ENCODE measurements at places on chromosomes 2 and 18.

DNA sequence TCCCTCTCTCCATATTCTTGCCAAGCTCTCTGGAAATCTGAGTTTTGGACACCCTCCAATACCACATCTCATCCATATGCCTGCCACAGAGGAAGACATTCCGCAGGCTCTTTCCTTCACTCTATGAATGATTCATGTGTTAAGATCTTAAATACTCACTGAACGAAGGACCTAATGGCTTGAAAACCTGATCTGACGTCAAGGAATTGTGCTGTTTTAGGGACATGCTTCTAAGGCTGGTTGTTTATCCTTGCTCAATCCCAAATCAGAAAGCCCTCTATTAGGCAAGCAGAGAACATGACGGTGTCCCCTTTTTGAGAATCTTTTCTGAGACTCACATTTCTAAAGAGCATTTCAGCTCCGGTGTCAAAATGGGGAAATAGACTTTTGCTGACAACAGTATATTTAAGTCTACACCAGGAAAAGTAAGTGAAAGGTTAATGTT, 83.7 kb upstream of the GALNT5 start:
- H3K27ac ChIP-seq = peak overlapping the region; percentile 27
- H3K27me3 ChIP-seq = no peaks in the 10 kb centered on the region
- no peak for DNase-seq
- H3K4me1 ChIP-seq = peaks cover 15% of the 10 kb centered on the region
- no peak overlapping the region for H3K4me3 ChIP-seq
- H3K36me3 ChIP-seq = no peaks in the 10 kb centered on the region

- no peaks in the 10 kb centered on the region for H3K4me1 ChIP-seq
- H3K4me3 ChIP-seq = no peak overlapping the region
- no peaks in the 10 kb centered on the region for H3K36me3 ChIP-seq
- DNase-seq = no peak
These were observed 89.0 kb downstream of the GALNT14 start for GRCh38 chr2:31049264-31049663.

DNA sequence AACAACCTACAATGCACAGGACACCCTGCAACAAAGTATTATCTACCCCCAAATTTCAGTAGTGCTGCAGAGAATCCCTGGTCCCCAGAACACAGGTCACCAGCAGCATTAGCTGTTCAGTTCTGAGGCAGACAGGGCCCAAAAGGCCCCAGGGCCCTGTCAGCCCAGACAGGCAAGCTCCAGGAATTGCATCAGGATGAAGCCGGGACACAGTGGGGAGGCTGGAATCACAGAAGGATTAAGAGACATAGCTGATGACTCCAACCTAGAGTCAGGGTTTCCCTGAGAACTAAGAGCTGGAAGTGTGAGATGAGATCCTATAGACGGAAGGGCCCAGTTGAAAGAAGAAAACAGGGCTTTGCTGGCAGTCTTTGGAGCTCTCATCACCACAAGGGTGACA, 148.1 kb downstream of the GALNT14 start:
- no peak overlapping the region for H3K4me3 ChIP-seq
- no peak overlapping the region for H3K27ac ChIP-seq
- no peaks in the 10 kb centered on the region for H3K27me3 ChIP-seq
- H3K36me3 ChIP-seq = no peaks in the 10 kb centered on the region
- DNase-seq = no peak

GRCh38 chr2:62641410-62641843, 64.1 kb upstream of the EHBP1 start:
- no peaks in the 10 kb centered on the region for H3K36me3 ChIP-seq
- no peak overlapping the region for H3K4me3 ChIP-seq
- no peaks in the 10 kb centered on the region for H3K27me3 ChIP-seq

GRCh38 chr2:232511336-232511890, 8.8 kb upstream of the PRSS56 start:
- H3K4me1 ChIP-seq = no peaks in the 10 kb centered on the region
- H3K27ac ChIP-seq = no peak overlapping the region
- no peak for DNase-seq
- H3K36me3 ChIP-seq = no peaks in the 10 kb centered on the region

DNA sequence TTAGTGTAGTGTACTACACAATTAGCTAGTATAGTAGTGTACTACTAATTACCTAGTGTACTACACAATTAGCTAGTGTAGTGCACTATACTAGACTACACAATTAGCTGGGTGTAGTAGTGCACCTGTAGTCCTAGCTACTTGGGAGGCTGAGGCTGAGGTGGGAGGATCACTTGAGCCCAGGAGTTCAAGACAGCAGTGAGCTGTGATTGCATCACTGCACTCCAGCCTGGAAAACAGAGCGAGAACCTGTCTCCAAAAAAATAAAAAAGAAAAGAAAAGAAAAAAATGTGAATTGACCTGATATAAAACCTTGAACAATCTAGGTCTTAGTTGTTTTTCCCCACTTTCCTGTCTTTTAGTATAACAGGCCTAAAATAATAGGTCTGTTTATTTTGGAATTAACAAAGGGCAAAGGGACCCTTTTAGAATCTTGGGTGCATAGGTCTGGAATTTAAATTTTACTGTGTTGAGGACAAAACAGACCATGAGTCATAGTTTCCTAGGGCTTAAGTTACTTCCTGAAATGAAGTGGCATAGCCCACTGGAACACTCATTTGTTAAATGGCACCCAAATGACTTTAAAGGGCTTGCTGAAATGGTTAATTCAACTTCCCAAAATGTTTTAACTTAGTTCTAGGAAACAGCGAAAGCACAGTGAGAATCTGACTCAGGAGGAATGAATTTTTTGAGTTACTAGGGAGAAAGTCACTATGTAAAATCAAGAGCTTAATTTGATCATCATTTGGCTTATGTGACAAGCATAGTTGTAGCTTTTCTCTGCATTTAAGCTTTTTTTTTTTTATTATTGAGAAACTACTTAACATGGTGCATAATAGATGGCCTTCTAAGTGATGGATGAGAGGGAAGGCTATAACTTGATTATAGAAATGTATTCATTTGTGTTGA, 50.7 kb upstream of the ARL5A start:
- H3K27me3 ChIP-seq = no peaks in the 10 kb centered on the region
- H3K27ac ChIP-seq = no peak overlapping the region
- no peaks in the 10 kb centered on the region for H3K36me3 ChIP-seq
- no peaks in the 10 kb centered on the region for H3K4me1 ChIP-seq

- no peaks in the 10 kb centered on the region for H3K27me3 ChIP-seq
- DNase-seq = no peak
- no peak overlapping the region for H3K4me3 ChIP-seq
These were observed 47.0 kb upstream of the ST3GAL5 start for GRCh38 chr2:85935746-85936208.

- no peak for DNase-seq
- H3K4me3 ChIP-seq = no peak overlapping the region
These were observed 288.2 kb upstream of the SPHKAP start for GRCh38 chr2:228469721-228470120.

- peak overlapping the region; percentile 86 for H3K27ac ChIP-seq
- H3K27me3 ChIP-seq = no peaks in the 10 kb centered on the region
- H3K4me1 ChIP-seq = peaks cover 30% of the 10 kb centered on the region
- H3K4me3 ChIP-seq = peak overlapping the region; percentile 5
- no peaks in the 10 kb centered on the region for H3K36me3 ChIP-seq
- no peak for DNase-seq
These were observed 57.4 kb upstream of the MSH2 start for GRCh38 chr2:47345590-47345924.

- no peak overlapping the region for H3K4me3 ChIP-seq
- no peak for DNase-seq
- no peaks in the 10 kb centered on the region for H3K4me1 ChIP-seq
- no peak overlapping the region for H3K27ac ChIP-seq
- H3K36me3 ChIP-seq = no peaks in the 10 kb centered on the region
These were observed 65.0 kb upstream of the POU3F3 start for GRCh38 chr2:104788742-104789455.

DNA sequence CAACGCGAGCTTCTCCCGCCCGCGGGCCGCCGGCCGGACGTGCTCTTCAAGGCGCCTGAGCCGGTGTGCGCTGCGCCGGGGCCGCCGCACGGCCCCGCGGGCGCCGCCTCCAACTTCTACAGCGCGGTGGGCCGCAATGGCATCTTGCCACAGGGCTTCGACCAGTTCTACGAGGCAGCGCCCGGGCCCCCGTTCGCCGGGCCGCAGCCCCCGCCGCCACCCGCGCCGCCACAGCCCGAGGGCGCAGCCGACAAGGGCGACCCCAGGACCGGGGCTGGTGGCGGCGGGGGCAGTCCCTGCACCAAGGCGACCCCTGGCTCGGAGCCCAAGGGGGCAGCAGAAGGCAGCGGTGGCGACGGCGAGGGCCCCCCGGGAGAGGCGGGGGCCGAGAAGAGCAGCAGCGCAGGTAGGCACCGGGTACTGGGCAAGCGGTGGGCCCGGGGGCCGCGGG, 676 bp downstream of the HOXD11 start:
- H3K4me1 ChIP-seq = peaks cover 23% of the 10 kb centered on the region
- DNase-seq = no peak
- peaks cover 98% of the 10 kb centered on the region for H3K27me3 ChIP-seq
- peak overlapping the region; percentile 73 for H3K27ac ChIP-seq
- H3K4me3 ChIP-seq = peak overlapping the region; percentile 47

GRCh38 chr2:161136696-161137324, 23.4 kb upstream of the TANK start:
- H3K27me3 ChIP-seq = no peaks in the 10 kb centered on the region
- H3K36me3 ChIP-seq = no peaks in the 10 kb centered on the region
- no peak overlapping the region for H3K4me3 ChIP-seq
- peak overlapping the region; percentile 71 for H3K27ac ChIP-seq
- peaks cover 29% of the 10 kb centered on the region for H3K4me1 ChIP-seq

DNA sequence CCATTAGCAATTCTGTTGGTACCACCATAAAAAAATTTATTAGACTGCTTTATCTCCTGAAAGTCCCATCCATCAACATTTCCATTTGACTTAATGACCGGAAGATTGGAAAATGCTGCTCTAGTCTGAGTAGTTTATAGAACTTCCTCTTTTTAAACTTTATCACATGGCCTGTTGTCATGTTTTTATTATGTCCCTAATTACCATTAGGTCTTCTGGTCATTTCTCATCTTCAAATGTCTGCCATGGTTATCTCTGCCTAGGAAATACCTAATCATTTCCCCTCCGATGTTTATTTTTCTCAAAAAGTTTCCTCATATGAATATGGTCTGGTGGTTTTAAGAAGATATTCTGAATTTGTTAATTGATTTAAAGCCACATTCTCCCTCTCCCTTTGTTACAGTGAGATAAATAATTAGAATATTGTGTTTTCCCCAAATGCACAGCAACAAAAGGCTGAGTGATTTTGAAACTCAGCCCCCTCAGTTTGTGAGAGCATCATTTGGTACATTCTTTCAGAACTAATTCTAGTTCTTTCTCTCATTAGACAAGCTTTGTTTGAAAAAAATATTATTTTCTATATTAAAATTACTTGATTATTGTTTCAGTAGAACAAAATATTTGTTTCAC, 317.1 kb upstream of the ST6GAL2 start:
- H3K36me3 ChIP-seq = no peaks in the 10 kb centered on the region
- H3K27ac ChIP-seq = no peak overlapping the region
- H3K4me1 ChIP-seq = no peaks in the 10 kb centered on the region
- H3K27me3 ChIP-seq = no peaks in the 10 kb centered on the region

DNA sequence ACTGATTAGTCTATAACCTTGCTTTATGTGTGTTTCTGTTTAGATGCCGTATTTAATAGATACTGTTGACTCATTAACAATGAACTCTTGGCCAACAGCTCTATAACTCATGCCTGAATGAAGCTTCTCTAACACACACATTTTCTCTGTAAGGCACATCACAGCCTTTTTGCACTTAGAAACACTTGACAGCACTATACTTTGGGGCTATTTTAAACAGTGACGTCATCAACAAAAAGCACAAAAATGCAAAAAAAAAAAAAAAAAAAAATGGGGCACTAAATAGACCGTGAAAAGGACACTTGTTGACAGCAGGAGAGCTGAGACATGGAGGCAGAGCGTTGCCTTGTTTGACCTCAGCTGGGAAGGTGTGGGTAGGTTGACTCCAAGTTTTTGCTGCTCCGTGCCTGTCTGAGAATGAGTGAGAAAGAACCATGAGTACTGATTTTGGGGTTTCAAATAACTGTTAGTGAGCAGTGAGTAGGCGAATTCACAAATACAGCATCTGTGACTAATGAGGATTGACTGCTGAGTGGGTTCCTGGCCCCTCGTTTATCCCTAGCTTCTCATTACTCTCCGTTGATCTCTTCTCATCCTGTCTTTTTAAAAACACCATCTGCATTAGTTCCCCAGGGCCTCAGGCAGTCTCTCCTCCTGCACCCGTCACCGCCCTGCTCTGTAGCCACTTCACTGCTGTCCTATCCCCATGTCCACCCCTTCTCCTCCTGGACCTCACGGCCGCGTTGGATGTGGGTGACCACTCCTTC, 24.4 kb downstream of the SPP2 start:
- DNase-seq = no peak
- H3K27me3 ChIP-seq = no peaks in the 10 kb centered on the region
- no peaks in the 10 kb centered on the region for H3K4me1 ChIP-seq

DNA sequence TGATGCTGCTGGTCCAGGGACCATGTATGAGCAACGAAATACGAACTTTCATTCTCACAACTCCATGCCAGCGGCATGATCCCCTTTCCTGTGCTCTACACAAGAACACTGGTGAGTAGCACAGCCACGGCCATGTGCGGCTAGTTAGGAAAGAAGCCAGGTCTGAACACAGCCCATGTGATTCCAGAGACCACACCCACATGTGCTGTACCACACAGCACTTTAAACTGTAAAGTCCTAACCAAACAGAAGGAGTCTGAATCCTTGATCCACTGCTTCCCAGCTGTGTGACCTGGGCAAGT, 33.0 kb upstream of the ACAA2 start:
- H3K27ac ChIP-seq = no peak overlapping the region
- no peak overlapping the region for H3K4me3 ChIP-seq
- H3K36me3 ChIP-seq = no peaks in the 10 kb centered on the region
- H3K4me1 ChIP-seq = peaks cover 23% of the 10 kb centered on the region
- DNase-seq = no peak
- H3K27me3 ChIP-seq = no peaks in the 10 kb centered on the region

GRCh38 chr2:239660390-239661230, 259.8 kb upstream of the HDAC4 start:
- H3K36me3 ChIP-seq = no peaks in the 10 kb centered on the region
- H3K4me3 ChIP-seq = no peak overlapping the region
- H3K27me3 ChIP-seq = peaks cover 23% of the 10 kb centered on the region
- H3K4me1 ChIP-seq = no peaks in the 10 kb centered on the region
- DNase-seq = no peak

DNA sequence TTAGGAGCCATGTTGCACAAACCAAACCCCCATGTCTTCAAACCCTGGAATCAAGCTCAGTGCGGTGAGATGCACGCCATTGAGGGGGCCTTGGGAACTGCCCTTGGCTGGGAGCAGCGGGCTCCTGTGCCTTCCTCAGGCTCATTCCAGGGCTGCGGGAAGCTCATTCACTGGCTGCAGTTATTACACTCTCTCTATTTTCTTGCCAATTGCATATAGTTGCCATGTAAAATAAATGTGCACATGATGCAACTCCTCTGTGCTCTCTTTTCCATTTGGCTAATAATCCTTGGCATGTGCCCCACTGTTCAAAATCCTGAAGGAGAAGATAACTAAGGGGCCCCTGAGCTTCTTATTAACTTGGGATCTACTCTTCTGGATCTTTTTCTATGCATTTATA, 74.7 kb downstream of the KCTD1 start:
- H3K36me3 ChIP-seq = no peaks in the 10 kb centered on the region
- no peak overlapping the region for H3K27ac ChIP-seq
- no peak overlapping the region for H3K4me3 ChIP-seq
- no peak for DNase-seq

GRCh38 chr2:126304154-126304553, 351.8 kb upstream of the GYPC start:
- no peaks in the 10 kb centered on the region for H3K27me3 ChIP-seq
- no peaks in the 10 kb centered on the region for H3K4me1 ChIP-seq
- no peaks in the 10 kb centered on the region for H3K36me3 ChIP-seq
- H3K27ac ChIP-seq = no peak overlapping the region
- no peak overlapping the region for H3K4me3 ChIP-seq

- H3K27ac ChIP-seq = no peak overlapping the region
- H3K4me3 ChIP-seq = no peak overlapping the region
- H3K27me3 ChIP-seq = no peaks in the 10 kb centered on the region
- H3K4me1 ChIP-seq = no peaks in the 10 kb centered on the region
- H3K36me3 ChIP-seq = no peaks in the 10 kb centered on the region
These were observed 210.0 kb upstream of the NT5C1B start for GRCh38 chr2:18799397-18799796.
